A549 treated with dexamethasone at 1 μM for 4 hours (cell line): ENCODE measurements at places on chromosomes 1 and 21. TPM values are rescaled to one million over a fixed set of nuclear protein-coding genes. Genes with fewer than 3 reads are reported as not detected.

LCK gene
- total RNA-seq: 0.07 to 0.11 TPM (median 0.09 TPM) in 3 of 5 replicates, not detected in the others

LEFTY1 gene
- 0.61 to 2.0 TPM (median 1.3 TPM) in 5 replicates for total RNA-seq

CHIT1 gene
- total RNA-seq: not detected in 5 replicates

RGS13 gene
- not detected in 5 replicates for total RNA-seq

LCE3A gene
- total RNA-seq: not detected in 5 replicates

COL11A1 gene
- total RNA-seq: 2.6 to 3.2 TPM (median 2.7 TPM) in 5 replicates

COL18A1 gene
- 116 to 181 TPM (median 154 TPM) in 5 replicates for total RNA-seq

CCDC17 gene
- 0.18 to 0.57 TPM (median 0.19 TPM) in 5 replicates for total RNA-seq

ERI3 gene
- total RNA-seq: 46.8 to 55.9 TPM (median 53.7 TPM) in 5 replicates

THEMIS2 gene
- total RNA-seq: 0.49 to 0.98 TPM (median 0.72 TPM) in 5 replicates

UBXN10 gene
- total RNA-seq: 0.01 to 0.02 TPM in 2 of 5 replicates, not detected in the others

FCRL6 gene
- not detected in 5 replicates for total RNA-seq

MAB21L3 gene
- 0.02 TPM in 1 of 5 replicates, not detected in the others for total RNA-seq

CR1L gene
- 0.18 TPM in 1 of 5 replicates, not detected in the others for total RNA-seq

DPT gene
- total RNA-seq: not detected in 5 replicates

ADORA1 gene
- total RNA-seq: 0.46 to 0.94 TPM (median 0.67 TPM) in 5 replicates

C1QB gene
- not detected in 5 replicates for total RNA-seq

NPHS2 gene
- total RNA-seq: not detected in 5 replicates

USP25 gene
- 11.6 to 16.4 TPM (median 13.7 TPM) in 5 replicates for total RNA-seq
